ENCODE measurements at places on chromosomes 3 and 15. TPM values are rescaled to one million over a fixed set of nuclear protein-coding genes. Genes with fewer than 3 reads are reported as not detected.

DNA sequence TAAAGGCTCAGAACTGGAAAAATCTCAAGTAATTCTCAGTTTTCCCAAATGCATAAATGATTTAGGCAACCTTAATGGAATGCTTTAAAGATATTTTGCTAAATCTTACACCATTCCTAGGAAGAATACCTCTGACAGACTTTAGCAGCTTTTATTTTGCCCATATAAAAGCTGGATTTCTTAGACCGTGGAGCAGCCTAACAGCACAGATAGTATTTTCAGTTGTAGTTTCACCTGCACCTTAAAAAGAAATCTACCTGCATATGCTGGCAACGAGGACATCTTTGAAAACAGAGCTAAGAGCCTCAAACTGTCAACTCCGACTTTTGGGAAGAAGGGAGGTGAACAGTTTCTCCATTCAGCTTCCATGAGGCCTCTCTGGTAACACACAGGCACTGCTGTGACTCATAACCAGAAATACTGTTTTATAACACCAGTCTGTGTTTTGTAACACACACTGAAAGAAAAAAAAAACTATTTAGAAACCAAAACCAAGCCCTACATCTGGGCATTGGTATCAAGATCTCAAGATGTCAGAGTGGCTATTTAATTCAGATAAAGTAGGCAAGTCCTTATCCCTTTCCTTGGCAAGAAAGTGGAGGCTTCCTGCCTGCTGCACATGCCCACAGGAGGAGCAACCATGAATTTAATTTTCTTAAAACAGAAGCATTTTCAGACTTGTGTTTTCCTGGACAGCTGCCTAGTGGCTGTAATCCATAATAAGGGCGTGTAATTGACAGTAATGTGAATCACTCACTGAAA lies 181.5 kb upstream of the ICE2 start:
- H3K27me3 ChIP-seq, result no peaks in the 10 kb centered on the region
- H3K27ac ChIP-seq, result peak overlapping the region; percentile 43
- no peak overlapping the region for H3K4me3 ChIP-seq
- DNase-seq, result no peak

DNA sequence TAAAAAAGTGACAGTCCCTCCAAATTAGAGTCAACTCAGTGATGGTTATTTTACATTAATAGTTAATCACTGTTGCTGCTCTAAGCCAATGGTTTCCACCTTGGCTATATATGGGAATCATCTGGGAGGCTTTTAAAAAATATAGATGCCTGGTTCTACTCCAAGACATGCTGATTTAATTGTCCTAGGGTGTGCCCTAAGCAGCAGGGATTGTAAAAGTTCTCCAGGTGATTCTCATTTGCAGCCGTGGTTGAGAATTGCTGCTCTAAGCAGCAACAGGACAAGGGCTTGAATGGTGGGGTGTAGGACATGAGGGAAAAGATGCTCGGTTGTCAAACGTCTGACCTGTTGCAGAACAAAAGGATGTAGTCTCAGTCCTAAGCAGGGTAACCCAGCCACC lies 405.1 kb upstream of the MCTP2 start:
- no peak overlapping the region for H3K27ac ChIP-seq
- peaks cover 5% of the 10 kb centered on the region for H3K27me3 ChIP-seq
- H3K36me3 ChIP-seq, result no peaks in the 10 kb centered on the region
- no peak overlapping the region for H3K4me3 ChIP-seq
- H3K4me1 ChIP-seq, result peaks cover 11% of the 10 kb centered on the region

- no peaks in the 10 kb centered on the region for H3K4me1 ChIP-seq
Measured at GRCh38 chr15:33215941-33216872, 21.7 kb upstream of the FMN1 start.

GRCh38 chr15:42385206-42385979 lies 26.1 kb downstream of the CAPN3 start:
- H3K4me3 ChIP-seq, result no peak overlapping the region
- DNase-seq, result peak; percentile 77
- H3K36me3 ChIP-seq, result no peaks in the 10 kb centered on the region
- peaks cover 18% of the 10 kb centered on the region for H3K27me3 ChIP-seq

Gene CDHR4
- total RNA-seq, result 0.17 TPM

Data from WTC11 (cell line).